Activated CD8-positive, alpha-beta memory T cell treated with anti-CD3 and anti-CD28 coated beads for 24 hours (primary cell): ENCODE measurements at places on chromosomes 1 and 21.

DNA sequence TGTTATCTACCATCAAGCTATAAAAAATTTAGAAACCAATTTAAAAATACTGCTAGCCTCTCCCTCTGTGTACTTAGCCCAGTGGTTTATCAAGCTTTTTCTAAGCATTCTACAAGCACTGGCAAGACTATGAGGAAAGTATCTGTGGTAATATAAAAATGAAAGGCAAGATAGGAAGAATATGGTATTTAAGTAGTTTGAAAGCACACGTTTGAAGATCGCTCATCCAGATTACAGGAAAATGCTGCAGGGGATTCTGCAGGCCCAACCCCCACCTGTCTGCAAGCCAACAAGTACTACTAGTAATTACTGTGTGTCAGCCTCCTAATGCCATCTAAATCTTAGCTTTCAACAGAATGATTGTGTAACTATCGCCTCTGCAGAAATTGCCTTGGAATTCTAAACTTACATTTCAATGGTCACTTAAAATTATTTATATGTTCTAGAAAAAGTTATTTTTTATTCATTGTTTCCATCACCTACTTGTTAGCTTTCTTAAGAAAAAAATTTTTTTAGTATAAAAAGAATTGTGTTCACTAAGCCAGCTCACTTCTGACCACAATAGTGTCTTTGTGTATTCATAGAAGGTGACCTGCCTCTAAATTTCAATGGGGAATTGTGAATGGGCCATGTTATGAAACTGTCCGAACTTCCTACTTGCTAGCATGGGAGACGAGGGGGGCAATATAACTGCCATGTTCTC is 8.5 kb downstream of the ERRFI1 start:
- DNase-seq, result no peak

GRCh38 chr1:223031733-223032601 is 111.1 kb downstream of the TLR5 start:
- no peak for DNase-seq

- DNase-seq, result no peak
These were observed 3.4 kb downstream of the SPATC1L start for GRCh38 chr21:46180778-46181391.

- no peak for DNase-seq
These were observed 239.1 kb upstream of the IRF2BP2 start for GRCh38 chr1:234848972-234849649.

- DNase-seq, result no peak
These were observed 15.5 kb downstream of the TEX35 start for GRCh38 chr1:178528228-178528952.

- DNase-seq, result no peak
These were observed 4.9 kb downstream of the PLCH2 start for GRCh38 chr1:2480986-2481364.

- no peak for DNase-seq
These were observed 69.3 kb downstream of the GLIS1 start for GRCh38 chr1:53669621-53670191.

DNA sequence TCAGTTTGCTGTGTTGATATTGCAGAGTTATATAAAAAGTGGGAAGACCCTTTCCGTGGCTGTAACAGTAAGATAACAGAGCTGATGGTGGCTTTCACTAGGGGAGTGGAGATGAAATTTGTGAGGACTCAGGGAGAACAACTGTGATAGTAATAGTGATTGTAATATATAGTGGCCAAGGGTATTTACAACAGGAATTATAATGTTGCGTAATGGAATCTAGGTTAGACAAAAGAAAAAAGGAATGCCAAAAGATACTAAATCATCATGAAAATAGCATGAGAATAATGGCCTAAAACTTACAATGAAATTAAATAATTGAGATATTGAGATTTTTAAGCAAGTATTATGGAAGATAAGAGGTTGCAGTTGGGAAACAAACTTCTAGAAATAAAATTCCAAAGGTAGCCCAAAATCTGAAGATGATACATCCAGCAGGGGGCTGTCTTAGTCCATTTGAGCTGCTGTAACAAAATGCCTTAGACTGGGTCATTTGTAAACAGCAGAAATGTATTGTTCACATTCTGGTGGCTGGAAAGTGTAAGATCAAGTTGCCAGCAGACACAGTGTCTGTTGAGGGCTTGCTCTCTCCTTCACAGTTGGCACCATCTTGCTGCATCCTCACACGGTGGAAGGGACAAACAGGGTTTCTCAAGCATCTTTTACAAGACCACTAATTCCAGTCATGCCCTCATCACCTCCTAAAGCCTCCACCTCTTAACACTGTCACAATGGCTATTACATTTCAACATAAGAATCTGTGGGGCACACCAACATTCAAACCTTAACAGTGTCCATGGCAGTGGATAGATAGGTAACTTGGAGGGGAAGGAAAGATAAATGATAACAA is 711.2 kb downstream of the MRPL39 start:
- no peak for DNase-seq

DNA sequence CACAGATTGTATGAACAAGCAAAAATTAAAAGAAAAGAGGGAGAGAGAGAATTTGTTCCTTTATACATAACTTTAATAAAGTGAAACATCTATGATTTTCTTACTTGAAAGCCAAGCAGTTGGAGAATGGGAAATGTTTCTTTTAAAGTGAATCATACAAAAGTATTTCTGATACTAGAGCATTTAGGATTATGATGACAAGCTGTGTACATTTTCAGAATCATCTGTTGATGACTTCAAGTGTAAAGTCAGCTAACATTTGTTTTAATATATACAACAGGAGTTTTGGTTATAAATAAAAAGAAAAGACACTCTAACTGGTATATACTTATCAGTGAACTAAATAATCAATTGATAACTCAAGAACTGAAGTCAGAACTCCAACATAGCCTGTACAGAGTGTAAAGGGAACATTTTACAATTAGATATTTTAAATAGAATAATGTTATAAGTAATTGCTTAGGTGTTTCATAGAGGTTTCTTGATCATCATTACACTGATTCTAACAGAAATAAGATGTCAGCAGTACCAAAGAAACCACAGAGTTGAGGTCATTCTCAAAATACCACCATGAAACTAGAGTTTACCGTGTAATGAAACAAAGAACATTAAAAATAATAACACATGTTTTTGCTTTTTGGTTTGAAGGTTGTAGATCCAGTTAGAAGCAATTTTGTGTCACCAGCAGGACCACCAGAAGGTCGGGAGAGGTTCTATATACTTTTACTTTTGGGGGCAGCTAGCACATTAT is 103.4 kb downstream of the COL24A1 start:
- no peak for DNase-seq

GRCh38 chr1:6127587-6128163 is 52.4 kb downstream of the CHD5 start:
- DNase-seq, result peak; percentile 82

DNA sequence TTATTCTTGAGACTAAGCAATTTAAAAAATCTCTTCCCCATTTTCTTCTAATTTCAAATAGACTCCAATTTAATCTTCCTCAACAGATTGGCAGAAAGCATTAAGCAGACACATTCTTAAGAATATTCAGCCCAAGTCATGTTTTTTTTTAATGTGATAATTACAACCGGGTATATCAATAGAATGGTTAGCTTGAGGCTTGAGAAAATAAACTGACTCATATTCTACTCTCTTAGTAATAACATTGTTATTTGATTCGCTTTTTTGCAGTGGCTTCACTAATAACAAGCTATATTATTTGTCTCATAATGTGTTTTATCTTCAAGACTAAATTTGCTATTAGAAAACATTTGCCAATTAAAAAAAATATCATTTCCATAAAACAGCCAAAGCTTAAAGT is 488.6 kb upstream of the RGS18 start:
- no peak for DNase-seq

- DNase-seq, result no peak
These were observed 48.5 kb upstream of the SCYL3 start for GRCh38 chr1:169941982-169942830.

- DNase-seq, result no peak
These were observed 333.6 kb upstream of the RUNX1 start for GRCh38 chr21:35382696-35383095.

GRCh38 chr1:246569248-246570238 is 3.3 kb downstream of the CNST start:
- no peak for DNase-seq

DNA sequence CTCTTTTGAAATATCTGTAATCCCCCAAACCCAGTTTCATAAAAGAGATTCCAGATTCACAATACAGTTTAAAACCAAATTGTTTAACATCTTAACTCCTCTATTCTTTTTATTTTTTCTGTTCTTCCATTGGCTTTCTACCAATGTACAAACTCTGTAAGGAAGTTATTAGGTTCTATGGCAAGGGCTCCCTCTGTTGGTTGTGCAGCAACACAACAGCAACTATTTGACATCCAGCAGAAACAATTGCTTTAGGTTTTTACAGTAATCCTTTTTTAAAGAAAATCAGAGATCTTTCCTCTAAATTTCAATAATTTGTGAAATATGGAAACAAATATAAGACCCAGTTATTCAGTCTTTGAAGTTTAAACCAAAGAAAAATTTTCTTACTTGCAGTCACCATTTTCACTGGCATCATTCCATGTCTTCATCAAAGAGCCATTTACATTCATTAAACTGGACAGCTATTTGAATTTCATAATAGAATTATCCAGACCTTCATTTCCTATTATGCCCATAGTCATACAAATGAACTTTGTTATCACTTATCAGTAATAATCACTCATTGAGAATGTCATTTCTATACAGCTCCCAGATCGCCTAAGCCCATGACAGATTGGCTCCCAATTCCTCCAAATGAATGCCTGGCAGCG is 46.5 kb upstream of the RNF11 start:
- no peak for DNase-seq

GRCh38 chr21:33975548-33976081 is 60.0 kb upstream of the ATP5PO start:
- DNase-seq, result peak; percentile 82

DNA sequence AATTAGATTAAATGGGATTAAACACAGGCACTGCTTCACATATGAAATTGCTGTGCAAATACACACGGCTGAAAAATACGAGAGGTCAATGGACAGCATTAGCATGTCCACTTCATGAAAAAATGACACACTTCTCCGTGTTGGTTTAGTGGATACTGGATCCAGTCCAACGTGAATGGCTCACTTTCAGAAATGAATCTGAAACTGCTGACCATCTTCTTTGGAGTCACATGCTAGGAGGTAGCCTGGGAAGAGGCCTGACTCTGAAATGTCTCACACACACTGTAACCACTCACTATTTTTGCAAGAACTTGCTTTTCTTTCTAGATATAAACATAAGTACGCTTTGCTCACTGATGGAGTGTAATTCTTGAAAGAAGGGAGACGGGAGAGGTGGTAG is 127.3 kb downstream of the HLCS start:
- no peak for DNase-seq

- peak; percentile 42 for DNase-seq
These were observed 243.9 kb downstream of the FOXD2 start for GRCh38 chr1:47681735-47682134.

GRCh38 chr1:112636056-112636455 is 16.4 kb downstream of the CAPZA1 start:
- no peak for DNase-seq

- no peak for DNase-seq
These were observed 311.0 kb upstream of the PROX1 start for GRCh38 chr1:213676736-213677135.

- no peak for DNase-seq
These were observed 196.3 kb upstream of the NFIA start for GRCh38 chr1:60886090-60886489.

GRCh38 chr1:27682351-27682944 is 10.5 kb upstream of the IFI6 start:
- DNase-seq, result no peak

DNA sequence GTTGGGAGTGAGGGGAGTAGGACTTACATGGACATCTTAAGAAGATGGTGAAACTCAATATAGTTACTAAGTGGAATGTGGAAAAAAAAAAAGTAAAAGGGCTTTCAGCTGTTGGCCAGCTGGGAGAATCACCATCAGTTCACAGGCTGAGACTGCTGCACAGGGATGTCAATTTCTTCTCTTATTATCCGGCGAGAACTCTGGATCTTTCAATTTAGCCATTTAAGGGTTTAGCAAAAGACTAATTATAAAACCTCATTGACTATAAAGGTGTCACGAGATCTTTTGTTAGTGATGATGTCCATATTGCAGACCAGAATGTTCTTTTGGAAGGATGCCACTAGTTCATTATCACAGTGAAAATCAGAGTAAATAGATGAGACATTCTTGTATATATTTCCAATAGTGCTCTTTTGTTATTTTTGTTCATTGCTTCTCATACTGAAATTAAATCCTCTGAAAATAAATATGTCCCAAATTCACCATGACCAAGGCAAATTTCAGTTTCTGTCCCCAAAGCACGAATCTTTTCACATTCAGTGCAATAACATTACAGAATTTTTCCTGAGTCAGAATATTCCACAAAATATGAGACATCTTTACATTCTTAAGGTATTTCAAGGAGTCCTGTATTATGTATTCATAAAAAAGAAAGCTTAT is 266.1 kb downstream of the DNM3 start:
- no peak for DNase-seq

GRCh38 chr21:22120616-22121266 is 1122.5 kb downstream of the NCAM2 start:
- DNase-seq, result no peak

- DNase-seq, result no peak
These were observed 87.4 kb upstream of the HIVEP3 start for GRCh38 chr1:42006093-42006492.

GRCh38 chr1:233140499-233140898 is 155.0 kb downstream of the PCNX2 start:
- no peak for DNase-seq

DNA sequence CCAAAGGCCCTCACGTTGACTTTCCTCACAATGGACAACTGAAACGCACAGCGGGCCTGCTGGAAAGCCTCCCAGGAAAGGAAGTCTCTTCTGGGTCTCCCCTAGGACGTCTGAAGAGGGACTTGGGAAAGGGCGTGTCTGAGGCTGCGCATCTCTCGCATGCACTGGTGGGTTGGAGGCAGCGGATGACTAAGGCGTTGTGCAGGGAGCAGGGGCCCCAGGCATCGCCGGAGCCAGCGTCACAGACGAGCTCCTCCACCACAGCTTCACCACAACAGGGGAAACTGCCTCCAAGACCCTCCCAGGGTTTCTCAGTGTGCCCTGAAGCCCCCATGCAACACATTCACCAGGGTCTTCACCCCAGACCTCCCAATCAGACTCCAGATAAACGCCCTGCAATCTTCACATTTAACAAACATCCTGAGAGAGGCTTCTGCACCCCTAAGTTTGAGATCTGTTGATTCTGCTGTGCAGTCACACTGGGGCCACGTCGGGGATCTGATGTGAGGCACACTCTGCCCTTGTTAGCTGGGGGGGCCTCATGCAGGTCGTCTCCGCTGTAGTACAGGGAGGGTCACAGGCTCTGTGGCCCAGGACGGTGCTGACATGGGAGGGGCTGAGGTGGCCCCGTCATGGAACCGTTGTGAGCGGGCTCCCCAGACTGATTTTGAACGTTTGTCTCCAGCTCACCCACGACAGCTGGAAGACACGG is 7.0 kb upstream of the TFF1 start:
- DNase-seq, result peak; percentile 73

GRCh38 chr1:40244138-40244744 is 3.5 kb upstream of the TMCO2 start:
- no peak for DNase-seq

DNA sequence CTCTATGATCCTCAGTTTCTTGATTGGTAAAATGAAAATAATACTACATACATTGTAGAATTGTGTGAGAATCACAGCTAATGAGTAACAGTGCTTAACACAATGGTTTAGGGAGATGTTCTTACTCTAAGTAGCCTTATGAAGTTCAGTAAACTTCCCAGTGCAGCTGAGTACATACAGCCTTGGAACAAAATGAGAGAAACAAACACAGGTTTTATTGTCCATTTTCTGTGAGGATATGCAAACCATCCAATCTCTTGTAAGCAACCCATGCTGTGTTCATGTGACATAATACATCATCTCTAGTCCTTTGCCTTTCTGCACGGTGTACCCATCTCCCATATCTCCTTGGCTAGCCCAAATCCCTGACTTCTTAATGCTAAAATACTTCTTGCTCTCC is 14.7 kb upstream of the STRIP1 start:
- no peak for DNase-seq
